AG04450 (cell line): ENCODE measurements at places on chromosomes 5 and 9.

GRCh38 chr5:169566202-169566601, 17.4 kb upstream of the SPDL1 start:
- no peak for DNase-seq

DNA sequence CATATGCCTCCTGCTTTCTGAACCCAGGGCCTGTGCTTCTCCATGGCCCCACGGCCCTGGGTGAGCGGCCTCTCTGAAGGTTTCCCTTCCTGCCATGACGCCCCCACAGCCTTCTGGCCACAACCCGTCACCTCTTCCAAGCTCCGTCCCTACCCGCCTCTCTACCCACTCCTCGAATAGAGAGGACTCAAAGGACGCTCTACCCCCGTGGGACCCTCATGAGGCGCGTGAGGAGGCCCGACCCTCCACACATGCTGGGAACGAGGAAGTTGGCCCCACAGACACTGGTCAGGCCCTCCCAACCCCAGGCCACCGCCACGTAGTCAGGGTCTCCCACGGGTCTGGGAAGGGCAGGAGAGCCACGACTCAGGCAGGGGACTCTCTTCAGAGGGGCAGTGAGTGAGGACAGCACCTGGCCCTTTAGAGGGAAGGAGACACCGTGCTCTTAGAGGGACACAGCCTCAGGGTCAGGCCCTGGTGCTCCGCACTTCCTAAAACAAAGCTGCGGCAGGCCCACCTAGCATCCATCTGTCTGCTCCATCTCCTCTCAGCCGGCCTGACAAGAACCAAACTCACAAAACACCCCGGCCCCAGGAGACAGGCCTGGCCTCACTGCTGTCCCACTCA, 5.3 kb downstream of the BRD3 start:
- DNase-seq = no peak

DNA sequence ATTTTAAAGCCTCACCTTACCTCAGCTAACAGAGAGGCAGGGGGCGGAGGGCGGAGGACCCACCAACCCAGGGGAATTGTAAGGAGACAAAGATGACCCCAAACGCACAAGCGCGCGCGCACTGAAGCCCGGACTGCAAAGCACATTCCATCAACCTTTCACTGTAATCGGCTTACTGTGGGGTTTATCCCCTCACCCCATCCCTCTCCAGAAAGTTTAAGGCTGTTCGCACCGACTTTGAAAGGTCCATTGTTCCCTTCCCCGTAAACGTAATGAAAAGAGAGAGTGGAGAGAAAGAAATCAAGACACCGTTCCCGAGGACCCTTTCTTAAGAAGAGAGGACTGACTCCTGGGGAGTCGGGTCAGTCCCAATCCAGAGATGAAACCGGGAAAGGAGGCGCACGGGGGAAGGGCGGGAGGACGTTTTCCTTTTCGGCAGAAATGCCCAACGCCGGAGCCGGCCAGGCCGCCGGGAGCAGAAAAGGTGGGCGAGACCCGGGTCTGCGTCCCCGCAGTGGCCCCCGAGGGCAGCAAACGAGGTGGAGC, 464 bp downstream of the CEMIP2 start:
- no peak for DNase-seq

DNA sequence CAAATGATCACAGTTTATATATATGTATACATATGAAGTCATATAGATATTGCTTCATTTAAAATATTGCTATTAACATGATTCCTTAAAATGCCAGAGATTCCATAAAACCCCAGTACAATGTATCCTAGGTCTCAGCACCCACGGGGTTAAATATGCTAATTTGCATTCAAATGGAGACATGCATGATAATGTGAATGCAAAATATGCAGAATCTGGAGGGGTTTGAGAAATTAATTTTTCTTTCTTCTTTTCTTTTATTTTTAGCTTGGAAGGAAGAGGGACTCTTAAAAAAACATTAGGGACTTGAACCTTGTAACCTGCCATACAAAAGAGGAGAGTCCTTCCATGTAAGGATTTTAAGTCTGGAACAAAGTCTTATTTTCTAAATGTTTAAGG, 211.9 kb downstream of the MEF2C start:
- DNase-seq = no peak

GRCh38 chr5:172874647-172875504, 40.8 kb downstream of the ERGIC1 start:
- DNase-seq = no peak

GRCh38 chr5:10439692-10440091, 2.0 kb upstream of the ROPN1L start:
- DNase-seq = no peak

DNA sequence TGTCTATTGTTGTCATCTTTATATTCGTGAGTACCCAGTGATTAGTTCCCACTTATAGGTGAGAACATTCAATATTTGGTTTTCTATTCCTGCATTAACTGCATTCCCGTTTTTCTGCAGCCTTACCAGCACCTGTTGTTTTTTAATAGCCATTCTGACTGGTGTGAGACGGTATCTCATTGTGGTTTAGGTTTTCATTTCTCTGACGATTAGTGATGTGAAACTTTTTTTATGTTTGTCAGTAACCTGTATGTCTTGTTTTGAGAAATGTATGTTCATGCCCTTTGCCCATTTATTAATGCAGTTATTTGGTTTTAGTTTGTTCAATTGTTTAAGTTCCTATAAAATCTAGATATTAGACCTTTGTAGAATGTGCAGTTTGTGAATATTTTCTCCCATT, 546.0 kb upstream of the RORB start:
- DNase-seq = no peak
